ENCODE measurements at places on chromosomes 11 and 22.

DNA sequence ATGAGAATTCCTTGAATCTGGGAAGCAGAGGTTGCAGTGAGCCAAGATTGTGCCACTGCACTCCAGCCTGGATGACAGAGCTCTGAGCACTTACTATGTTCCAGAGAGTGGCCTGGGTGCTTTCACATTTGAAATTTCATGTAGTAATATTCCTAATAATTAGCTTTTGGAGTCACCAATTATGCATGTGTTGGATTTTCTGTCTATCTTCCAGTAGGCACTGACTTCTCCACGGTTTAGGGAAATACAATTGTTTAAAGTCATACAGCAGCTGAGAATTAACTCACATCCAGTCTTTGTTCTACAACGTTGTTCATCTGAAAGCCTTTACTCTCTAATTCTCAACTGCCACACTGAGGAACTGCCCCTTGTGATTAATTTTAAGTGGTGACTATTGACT is 150.2 kb downstream of the CSNK2A3 start:
- no peaks in the 10 kb centered on the region for H3K36me3 ChIP-seq
- no peak for DNase-seq
- no peaks in the 10 kb centered on the region for H3K4me1 ChIP-seq
- no peak overlapping the region for H3K27ac ChIP-seq

- no peak overlapping the region for H3K4me3 ChIP-seq
- H3K27ac ChIP-seq, result no peak overlapping the region
- H3K27me3 ChIP-seq, result no peaks in the 10 kb centered on the region
- H3K36me3 ChIP-seq, result no peaks in the 10 kb centered on the region
- H3K4me1 ChIP-seq, result no peaks in the 10 kb centered on the region
- DNase-seq, result no peak
These were observed 2373.1 kb upstream of the RAG2 start for GRCh38 chr11:38971141-38971540.

- no peak overlapping the region for H3K27ac ChIP-seq
- no peak overlapping the region for H3K4me3 ChIP-seq
- DNase-seq, result no peak
- H3K27me3 ChIP-seq, result no peaks in the 10 kb centered on the region
- no peaks in the 10 kb centered on the region for H3K36me3 ChIP-seq
These were observed 56.1 kb downstream of the APIP start for GRCh38 chr11:34860034-34860433.

DNA sequence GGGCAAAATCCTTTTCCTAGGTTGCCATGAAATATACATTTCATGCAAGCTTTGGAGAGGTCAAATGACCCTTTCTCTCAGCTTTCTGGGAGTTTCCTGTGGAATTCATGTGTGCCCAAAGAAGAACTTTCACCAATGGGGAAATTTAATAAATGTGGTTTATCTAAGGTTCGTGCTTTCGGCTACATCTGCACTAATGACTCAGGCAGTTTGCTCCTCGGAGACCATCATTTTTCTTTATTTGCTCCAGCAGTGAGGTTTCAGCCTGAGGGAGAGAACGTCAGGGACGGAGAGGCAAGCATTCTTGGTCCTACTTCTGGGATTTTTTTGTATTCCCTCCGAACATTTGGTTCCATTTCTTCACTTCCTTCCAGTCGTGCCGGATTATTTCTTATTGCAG is 85.2 kb downstream of the FLI1 start:
- H3K4me1 ChIP-seq, result no peaks in the 10 kb centered on the region
- no peak for DNase-seq
- H3K27me3 ChIP-seq, result peaks cover 30% of the 10 kb centered on the region
- H3K4me3 ChIP-seq, result no peak overlapping the region
- no peak overlapping the region for H3K27ac ChIP-seq
- H3K36me3 ChIP-seq, result no peaks in the 10 kb centered on the region

GRCh38 chr22:18032455-18033101 is 8.2 kb upstream of the MICAL3 start:
- H3K27ac ChIP-seq, result no peak overlapping the region
- H3K4me3 ChIP-seq, result no peak overlapping the region
- H3K27me3 ChIP-seq, result no peaks in the 10 kb centered on the region
- peaks cover 3% of the 10 kb centered on the region for H3K4me1 ChIP-seq
- no peak for DNase-seq

GRCh38 chr11:33689501-33689900 is 11.1 kb downstream of the C11orf91 start:
- DNase-seq, result no peak
- no peaks in the 10 kb centered on the region for H3K27me3 ChIP-seq
- no peaks in the 10 kb centered on the region for H3K36me3 ChIP-seq

- no peak overlapping the region for H3K4me3 ChIP-seq
- peak overlapping the region; percentile 99 for H3K27ac ChIP-seq
- no peaks in the 10 kb centered on the region for H3K36me3 ChIP-seq
- H3K4me1 ChIP-seq, result peaks cover 41% of the 10 kb centered on the region
These were observed 93.2 kb downstream of the PLEKHA7 start for GRCh38 chr11:16921019-16921418.

DNA sequence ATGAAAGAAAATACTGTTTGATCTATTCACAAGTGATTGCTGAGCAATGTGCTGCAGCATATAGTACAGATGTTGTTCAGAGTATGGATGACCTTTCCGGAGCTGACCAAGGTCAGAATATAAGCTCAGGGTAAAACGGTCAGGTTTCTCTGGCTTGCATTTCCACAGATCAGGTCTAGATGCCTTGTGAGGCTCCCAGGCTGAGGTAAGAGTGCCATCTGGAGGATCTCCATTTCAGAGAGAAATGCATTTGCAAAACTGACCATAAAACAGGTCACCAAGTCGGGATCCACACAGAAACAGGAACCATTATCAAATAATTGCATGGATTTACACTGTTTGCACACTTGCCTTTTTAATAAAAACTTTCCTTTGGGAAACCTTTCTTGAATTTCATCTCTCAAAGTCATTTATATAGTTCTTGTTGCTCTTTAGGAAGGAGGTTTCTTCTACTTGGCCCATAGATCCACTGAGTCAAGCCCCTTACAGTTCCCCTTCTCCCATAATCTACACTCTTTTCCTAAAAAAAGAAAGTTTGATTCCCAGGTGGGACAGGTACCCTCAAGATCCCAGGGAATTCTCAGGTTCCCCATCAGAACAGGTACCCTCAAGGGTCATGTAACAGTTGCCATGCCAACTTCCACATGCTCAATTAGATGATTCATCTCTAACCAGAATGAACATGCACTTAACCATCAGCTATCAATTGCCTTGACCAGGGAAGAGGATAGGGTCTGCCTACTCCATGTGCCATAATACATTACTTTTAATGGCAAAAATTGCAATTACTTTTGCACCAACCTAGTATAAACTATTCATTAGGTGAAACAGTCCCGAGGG is 25.0 kb upstream of the TMPRSS5 start:
- no peak overlapping the region for H3K27ac ChIP-seq
- peaks cover 30% of the 10 kb centered on the region for H3K36me3 ChIP-seq
- peaks cover 2% of the 10 kb centered on the region for H3K4me1 ChIP-seq
- no peak overlapping the region for H3K4me3 ChIP-seq

DNA sequence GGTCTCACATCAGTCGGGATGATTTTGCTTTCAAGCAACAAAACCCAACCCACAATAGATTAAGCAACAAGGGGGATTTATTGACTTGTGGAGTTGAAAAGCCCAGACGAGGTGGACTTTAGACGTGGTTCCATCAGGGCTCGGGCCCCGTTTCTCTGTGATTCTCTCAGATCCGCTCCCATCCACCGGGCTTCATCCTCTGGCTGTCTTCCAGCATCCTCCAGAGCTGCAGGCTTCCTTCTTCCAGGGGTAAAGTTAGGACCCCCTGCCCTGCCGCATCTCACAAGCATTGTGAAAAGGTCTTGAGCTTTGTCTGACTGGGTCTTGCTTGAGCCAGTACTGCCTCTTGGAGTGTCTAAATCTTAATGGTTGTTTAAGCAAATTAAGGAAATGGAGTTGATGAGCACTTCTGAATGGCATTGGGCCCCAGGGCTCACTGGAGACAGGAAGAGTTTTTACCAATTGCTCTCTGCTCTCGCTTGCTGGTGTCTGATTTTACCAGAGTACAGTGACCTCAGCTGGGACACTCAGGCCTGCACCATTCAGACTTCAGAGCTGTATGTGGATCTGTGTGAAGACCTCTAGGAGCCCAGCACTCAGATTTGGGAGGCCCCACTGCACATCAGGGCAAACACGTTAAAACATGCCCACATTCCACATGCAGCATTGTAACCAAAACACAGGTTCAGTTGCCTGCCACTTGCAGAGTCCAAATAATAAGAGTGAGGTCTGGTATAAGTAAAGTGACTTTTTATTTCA is 13.5 kb upstream of the FTH1 start:
- H3K27me3 ChIP-seq, result no peaks in the 10 kb centered on the region
- H3K4me3 ChIP-seq, result no peak overlapping the region
- peaks cover 64% of the 10 kb centered on the region for H3K4me1 ChIP-seq
- no peaks in the 10 kb centered on the region for H3K36me3 ChIP-seq

DNA sequence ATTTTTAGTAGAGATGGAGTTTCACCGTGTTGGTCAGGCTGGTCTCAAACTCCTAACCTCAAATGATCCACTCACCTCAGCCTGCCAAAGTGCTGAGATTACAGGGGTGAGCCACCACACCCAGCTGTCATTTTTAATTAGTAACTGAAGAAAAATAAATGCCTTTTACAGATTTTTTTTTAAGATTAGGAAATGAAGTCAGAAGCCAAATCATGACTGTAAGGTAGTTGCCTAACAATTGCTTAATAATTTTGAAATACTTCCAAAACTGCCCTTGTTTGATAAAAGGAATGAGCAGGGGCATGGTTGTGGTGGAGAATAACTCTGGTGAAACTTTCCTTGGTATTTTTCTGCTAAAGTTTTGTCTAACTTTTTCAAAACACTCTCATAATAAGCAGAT is 98.9 kb upstream of the SLC5A12 start:
- no peaks in the 10 kb centered on the region for H3K27me3 ChIP-seq
- DNase-seq, result no peak
- no peak overlapping the region for H3K4me3 ChIP-seq
- no peaks in the 10 kb centered on the region for H3K36me3 ChIP-seq
- H3K27ac ChIP-seq, result no peak overlapping the region

DNA sequence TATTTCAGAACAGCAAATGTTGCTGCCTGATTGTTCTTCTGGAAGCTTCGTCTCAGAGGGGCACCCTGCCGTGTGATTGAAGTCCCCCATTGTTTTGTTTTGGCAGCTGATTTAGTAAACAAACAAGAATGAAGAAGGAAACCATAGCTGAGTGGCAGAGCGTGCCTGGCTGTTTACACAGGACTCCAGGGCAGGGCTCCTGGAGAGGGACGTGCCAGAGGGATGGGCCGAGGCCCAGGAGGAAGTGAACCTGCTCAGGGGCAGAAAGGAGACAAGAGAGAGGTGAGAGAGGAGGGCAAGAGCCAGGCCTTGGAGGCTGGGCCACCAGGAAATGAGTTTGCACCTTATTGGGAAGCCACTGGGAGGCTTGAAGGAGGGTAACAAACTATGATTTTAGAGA is 85.5 kb upstream of the B3GAT1 start:
- no peak overlapping the region for H3K4me3 ChIP-seq
- no peaks in the 10 kb centered on the region for H3K36me3 ChIP-seq
- no peaks in the 10 kb centered on the region for H3K4me1 ChIP-seq
- no peak overlapping the region for H3K27ac ChIP-seq
- H3K27me3 ChIP-seq, result no peaks in the 10 kb centered on the region

- no peaks in the 10 kb centered on the region for H3K27me3 ChIP-seq
- no peaks in the 10 kb centered on the region for H3K36me3 ChIP-seq
- H3K4me1 ChIP-seq, result peaks cover 22% of the 10 kb centered on the region
These were observed 10.1 kb downstream of the C11orf91 start for GRCh38 chr11:33690290-33691065.

DNA sequence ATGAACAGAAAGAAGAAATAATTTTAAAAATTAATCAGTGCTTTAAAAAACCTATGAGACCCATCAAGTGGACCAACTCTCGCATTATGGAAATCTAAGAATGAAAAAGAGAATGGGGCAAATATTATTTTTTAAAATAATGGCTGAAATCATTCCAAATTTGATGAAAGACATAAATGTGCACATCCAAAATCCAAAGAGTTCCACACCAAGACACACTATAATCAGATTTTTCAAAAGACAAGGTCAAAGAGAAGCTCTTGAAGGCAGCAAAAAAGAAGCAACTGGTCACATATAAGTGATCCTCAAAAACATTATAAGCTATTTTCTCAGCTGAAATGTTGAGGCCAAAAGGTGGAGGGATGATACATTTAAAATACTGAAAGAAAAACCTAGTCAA is 85.3 kb downstream of the ARHGAP32 start:
- no peak overlapping the region for H3K27ac ChIP-seq
- DNase-seq, result no peak
- no peaks in the 10 kb centered on the region for H3K27me3 ChIP-seq
- H3K36me3 ChIP-seq, result no peaks in the 10 kb centered on the region
- H3K4me3 ChIP-seq, result no peak overlapping the region

DNA sequence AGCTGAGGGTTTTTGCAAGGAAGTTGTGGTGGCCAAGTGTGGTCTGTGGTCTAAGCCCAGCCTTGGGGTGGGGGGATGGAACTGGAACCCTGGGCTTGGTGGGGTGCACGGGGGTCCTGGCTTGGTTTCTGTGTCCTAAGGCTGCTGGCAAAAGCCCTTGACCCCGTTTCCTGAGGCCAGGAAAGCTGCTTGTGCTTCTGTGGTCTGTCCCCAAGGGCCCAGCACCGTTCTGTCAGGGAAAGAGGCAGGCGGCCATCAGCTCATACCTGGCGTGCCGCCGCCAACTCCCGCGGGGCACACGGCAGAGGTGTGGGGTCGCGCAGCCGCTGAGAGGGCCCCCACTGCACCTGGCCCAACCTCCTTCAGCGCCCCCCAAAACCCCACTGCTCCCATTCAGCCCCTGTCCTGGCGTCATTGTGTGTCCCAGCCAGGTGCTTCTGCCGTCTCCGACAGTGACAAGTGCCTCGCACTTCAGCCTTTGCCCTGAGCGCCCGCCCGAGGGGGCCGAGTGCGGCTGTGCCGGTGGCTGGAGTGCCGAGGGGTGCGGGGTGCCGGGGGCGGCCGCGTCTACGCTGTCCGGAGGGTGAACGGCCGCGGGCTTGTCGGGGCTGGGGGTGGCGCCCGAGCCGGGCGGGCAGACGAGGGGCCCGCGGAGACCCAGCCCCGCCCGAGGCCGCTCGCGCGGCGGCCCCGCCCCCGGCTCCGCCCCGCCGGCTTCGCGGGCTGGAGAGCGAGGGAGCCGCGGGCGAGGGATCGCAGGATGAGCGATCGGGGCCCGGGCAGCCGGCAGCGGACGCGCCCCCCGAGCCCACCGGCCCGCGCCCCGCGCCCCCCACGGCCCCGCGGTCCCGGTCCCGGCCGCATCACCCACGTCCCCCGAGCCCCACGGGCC is at the start of gene CNIH2:
TSS of gene CNIH2 (plus strand) at position 705 of the 892 bp plus-strand sequence. CDS start 282 bp downstream, outside the sequence.
- H3K27ac ChIP-seq, result peak within 1 kb of the TSS; percentile 56
- H3K36me3 ChIP-seq, result peaks cover 38% of the 10 kb centered on the region
- H3K4me3 ChIP-seq, result peak within 1 kb of the TSS; percentile 22
- H3K4me1 ChIP-seq, result peaks cover 10% of the 10 kb centered on the region

GRCh38 chr11:6458352-6459098 is 15.2 kb downstream of the TRIM3 start:
- no peak overlapping the region for H3K4me3 ChIP-seq
- H3K36me3 ChIP-seq, result peaks cover 68% of the 10 kb centered on the region
- H3K27ac ChIP-seq, result peak overlapping the region; percentile 69
- H3K4me1 ChIP-seq, result peaks cover 22% of the 10 kb centered on the region
- no peak for DNase-seq
